ENCODE measurements at places on chromosomes 1 and 21.

DNA sequence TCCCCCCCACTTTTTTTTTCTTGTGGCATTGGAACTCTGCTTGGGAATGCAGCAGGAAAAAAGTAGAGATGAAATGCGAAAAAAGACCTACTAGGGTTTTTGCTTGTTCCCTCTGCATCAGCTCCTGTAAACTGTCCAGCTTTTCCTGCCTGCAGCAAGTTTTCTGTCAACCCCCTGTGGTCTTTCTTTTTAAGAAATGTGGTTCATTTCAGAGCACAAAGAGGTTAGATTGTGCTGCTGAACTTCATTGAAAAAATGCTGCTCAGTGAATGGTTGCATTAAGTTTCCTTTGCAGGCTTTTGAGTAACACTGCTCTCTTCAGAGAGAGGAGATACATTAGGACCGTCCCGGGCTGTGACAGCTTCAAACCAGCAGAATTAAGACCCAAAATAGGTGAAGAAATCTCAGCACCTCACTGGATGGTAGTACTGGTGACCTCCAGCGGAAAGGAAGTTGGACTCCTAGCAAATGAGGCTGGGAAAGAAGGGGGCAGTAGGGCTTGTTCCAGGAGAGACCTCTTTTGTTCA lies 80.7 kb downstream of the NDUFS5 start:
- no peak for DNase-seq

DNA sequence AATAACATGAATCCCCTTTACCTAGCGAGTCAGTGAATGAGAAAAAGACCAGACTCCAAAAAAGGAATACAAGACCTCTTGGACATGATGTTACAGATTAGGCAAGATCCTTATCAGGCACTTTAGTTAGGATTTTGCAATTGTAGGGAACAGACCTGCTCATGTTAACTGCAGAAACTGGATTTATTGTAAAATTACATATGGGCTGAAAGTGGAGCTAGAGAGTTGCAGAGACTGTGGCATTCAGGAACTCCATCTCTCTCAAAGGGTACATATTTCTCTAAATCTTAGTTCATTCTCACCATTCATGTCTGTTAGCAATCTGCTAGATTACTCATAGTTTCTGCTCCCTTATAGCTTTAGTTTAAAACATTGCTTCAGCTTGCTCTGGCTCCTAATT lies 142.2 kb downstream of the PAPPA2 start:
- no peak for DNase-seq

DNA sequence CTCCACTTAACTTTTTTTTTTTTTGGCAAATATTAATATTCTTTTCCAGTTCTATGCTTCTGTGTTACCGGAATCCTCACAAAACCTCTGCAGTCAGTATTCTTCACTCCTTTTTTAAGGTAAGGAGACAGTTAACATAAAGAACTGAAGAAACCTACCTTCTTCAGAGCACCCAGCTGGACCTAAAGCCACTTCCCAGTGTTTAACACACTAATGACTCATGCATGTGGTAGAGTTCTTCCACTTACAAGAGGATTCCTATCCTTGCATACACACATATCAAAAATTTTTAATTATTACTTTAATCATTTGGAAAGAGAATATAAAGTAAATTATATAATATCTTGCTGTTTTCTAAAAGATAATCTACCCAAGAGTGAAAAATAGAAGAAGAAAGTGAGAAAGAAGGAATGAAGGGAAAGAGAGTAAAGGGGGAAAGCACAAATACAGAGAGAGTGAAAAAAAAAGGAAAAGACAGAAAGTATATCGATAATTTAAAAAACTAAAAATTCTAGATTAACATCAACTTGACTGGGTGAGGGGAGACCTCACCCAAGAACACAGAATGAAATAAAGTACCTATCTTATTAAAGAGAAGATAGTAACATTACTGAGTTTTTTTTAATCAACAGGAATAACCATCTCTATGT lies 54.9 kb downstream of the ENAH start:
- no peak for DNase-seq

GRCh38 chr1:60547821-60548220 lies 474.3 kb upstream of the C1orf87 start:
- no peak for DNase-seq

DNA sequence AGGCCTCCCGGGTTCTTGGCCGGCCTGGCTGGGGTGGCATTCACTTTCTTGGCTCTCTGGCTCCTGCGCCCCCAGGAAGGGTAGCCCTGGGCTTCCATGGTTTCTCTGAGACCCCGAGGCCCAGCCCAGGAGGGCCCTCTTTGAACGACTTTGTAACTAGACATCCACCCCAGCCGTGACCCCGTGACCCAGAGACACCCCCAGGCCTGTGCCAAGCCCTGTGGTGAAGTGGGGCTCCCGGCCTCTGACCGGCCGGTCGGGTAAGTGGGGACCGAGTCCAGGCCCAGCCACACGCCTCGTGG lies 64.0 kb downstream of the COL18A1 start:
- no peak for DNase-seq
